ENCODE measurements at places on chromosomes 3 and 15.

DNA sequence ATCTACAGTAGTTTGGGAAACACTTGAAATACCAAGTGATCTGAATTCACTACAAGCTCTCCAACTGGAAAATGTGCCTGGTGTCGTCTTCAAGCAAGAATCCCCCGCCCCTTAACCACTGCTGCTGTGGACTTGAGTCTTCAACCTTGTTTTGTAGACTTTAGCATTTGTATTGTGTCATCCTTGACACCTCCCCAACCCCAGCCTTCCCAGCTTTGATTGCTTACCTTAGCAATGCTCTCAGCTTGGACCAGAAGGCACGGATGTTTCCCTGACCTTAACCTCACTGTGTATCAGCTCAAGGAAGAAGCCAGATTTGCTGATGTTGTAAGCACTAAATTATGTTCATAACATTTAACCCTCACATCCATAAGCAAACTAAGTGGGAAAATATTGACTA is 146.4 kb downstream of the IGF1R start:
- no peak for DNase-seq

GRCh38 chr3:24622138-24622537 is 127.5 kb upstream of the THRB start:
- DNase-seq, result no peak

- no peak for DNase-seq
Measured at GRCh38 chr3:86801921-86802320, 189.0 kb downstream of the VGLL3 start.

GRCh38 chr15:64571857-64572291 is 111.5 kb downstream of the ZNF609 start:
- no peak for DNase-seq

DNA sequence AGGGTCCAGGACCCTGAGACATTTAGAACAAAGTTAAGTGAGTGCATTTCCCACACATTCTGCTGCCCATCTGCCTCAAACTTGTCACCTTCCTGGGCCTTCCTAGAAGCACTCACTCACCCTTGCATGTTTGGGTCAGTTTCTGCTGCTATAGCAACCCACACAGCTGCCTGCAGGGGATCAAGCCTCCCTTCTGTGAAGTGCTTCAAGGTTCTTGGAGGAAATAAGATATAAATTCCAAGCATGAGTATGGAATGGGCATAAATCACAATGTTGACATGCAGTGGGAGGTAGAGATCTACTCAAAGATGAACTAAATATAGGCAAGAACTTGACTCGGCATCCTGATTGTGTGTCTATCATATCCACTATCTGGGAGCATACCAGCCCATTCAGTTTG is 140.4 kb downstream of the SLC9A9 start:
- DNase-seq, result no peak

- no peak for DNase-seq
Measured at GRCh38 chr3:8532251-8532871, 30.7 kb downstream of the LMCD1 start.

- DNase-seq, result peak; percentile 75
Measured at GRCh38 chr3:115814778-115815380, 191.6 kb downstream of the GAP43 start.

- DNase-seq, result no peak
Measured at GRCh38 chr3:13301286-13301987, 118.7 kb downstream of the NUP210 start.

- DNase-seq, result no peak
Measured at GRCh38 chr3:52036829-52037228, 19.5 kb downstream of the DUSP7 start.

GRCh38 chr3:147160984-147161383 is 245.4 kb downstream of the ZIC4 start:
- DNase-seq, result no peak

DNA sequence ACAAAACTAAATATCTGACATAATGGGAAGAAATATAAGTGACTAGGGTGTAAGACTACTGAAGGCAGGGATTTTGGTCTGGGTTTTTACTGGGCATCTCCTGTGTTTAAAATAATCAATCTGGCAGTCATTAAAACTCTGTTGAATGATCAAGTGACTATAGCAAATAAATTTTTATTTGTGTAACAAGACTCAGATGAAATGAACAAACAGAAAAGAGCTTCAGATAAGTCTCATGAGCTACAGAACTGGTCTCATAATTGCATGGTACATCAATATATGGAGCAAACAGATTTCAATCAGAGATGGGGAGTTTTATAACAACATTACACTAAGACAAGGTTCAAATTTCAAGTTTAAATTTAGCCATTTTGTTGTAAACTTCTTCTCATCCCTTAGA is 372.5 kb downstream of the PLCL2 start:
- DNase-seq, result no peak

- no peak for DNase-seq
Measured at GRCh38 chr3:134928819-134929218, 133.8 kb downstream of the EPHB1 start.

DNA sequence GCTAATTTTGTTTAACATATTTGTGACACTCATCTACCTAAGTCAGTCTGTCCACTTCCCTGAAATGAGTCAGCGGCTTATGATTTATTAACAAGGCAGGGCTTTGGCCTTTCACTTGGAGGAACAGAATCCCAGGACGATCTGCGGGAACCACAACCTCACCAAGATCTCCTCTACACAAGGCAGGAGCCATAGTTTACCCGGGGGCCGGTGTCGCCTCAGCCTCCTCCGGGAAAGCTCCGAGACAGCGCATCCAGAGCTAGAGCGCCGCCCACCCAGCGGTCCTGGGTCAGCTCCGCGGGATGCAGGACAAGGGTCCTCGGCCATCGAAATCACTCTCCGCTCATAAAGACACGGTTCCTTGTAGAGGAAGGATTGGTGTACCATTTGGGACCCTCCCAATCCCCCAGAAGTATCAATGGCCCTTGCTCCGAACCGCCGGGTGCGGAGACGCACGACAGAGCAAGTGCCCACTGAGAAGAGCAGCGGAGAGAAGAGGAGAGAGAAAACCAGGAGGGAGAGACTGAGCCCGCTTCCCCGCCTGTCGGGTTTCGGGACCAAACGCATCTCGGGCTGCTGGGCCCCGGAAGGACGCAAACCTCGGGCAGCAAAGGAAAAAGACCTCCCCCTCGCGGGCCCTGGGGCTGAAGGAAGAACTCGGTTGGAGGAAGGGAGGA is 13.1 kb upstream of the ALCAM start:
- no peak for DNase-seq

DNA sequence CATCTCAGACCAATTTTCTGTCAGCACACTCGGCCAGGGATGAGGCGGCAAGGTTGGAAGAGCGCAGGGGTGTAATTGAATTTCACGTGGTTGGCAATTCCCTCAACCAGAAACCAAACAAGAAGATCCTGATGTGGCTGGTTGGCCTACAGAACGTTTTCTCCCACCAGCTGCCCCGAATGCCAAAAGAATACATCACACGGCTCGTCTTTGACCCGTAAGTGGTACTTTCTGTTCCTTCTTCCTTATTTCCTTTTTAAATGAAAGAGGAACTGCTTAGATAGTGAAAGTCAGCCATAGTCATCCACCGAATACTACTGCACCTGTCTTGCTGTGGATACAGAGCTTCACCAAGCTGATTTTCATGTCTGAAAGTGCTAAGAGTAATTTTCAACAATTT is 60.1 kb downstream of the SGO1 start:
- no peak for DNase-seq

GRCh38 chr3:72102112-72102616 is 317.2 kb upstream of the PROK2 start:
- DNase-seq, result no peak

DNA sequence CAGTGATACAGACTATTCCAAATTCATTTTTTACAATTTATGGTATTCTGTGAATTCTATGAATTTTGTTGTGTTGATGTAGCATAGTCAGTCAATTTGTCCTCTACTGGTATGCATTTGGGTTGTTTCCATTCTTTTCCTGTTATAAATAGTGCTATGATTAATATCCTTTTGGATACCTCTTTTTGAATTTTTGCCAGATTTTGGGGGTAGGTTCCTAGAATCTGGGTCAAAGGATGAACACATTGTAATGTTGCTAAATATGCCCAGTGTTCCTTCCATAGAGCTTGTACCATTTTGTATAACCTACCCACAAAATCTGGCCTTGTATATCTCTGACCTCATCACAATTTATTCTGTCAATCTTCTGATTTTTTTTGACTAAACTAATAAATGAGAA is 44.4 kb upstream of the C3orf38 start:
- no peak for DNase-seq

- no peak for DNase-seq
Measured at GRCh38 chr3:116473602-116474001, 28.3 kb upstream of the LSAMP start.

- DNase-seq, result no peak
Measured at GRCh38 chr15:36361351-36361870, 218.0 kb upstream of the CDIN1 start.

GRCh38 chr3:143084856-143085731 is 34.5 kb upstream of the CHST2 start:
- DNase-seq, result no peak

- no peak for DNase-seq
Measured at GRCh38 chr15:84611631-84612030, 10.8 kb downstream of the ZSCAN2 start.

DNA sequence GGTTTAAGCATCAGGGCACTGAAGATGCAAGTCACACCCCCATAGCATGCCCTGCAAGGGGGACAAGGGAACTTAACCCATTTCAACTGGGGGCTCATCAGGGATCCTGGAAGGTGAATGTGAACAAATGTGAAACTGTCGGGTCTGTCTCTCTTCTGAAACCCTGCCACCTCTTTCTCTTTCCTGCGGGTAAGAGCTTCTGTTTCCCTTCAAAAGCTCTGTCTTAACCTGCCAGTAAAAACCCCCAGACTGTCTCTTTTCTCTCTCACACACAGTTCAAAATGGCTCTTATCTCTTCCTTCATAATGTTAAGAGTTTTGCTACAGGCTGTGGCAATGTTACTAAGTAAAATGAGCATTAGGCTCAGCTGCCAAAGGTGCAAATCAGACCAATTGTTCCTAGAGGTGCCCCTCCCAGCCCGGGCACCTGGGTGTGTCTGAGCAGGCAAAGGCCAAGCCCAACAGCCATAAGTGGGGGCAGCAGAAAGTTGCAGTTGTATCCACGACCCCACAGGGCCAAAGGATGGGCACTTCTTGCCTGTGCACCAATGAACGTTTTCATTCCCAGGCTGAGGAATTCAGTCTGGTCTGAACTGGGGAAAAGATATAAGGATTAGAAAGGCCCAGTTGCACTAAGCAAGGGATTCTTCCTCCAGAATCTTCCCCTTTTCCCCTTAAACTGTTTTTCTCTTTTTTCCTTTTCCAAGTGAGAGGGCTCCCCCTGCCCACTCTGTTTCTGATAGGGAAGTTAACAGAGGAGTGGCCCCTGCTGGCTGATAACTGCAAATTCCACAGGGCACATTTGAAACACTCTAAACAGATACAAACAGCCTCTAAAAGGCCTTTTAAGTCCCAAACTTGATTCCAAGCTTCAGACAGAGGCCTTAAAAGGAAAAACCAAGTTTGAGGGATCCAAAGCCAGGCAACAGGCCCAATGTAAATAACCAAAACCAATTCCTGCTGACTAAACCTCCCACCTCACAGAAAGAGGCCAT is 113.8 kb upstream of the EPHA6 start:
- no peak for DNase-seq

DNA sequence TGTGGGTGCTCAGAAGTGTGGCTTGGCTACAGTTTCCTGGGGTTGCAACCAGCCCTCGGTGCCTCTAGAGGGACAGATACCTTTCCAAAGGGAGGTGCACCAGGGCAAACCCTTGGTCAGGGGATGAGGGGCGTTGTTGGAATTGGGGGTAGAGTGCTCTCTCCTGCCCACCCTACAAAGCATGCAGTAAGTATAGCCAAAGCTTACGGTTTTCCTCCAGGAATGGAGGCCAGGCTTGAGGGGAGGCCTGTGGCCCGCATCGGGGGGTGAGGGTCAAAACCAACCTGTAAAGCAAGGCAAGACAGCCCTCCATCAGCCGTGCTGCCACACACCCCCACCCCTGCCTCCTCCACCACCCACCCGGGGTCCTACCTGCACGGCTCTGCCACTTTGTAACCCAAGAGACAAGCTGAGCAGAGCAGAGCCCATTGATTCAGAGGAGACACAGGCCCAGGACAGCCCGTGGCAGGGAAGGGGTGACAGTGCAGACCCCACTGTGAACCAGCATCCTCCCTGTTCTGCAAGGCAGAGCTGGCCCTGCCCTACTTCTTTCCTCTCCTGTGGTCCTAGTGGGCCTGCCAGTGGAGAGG is 41.5 kb downstream of the TLE3 start:
- DNase-seq, result no peak

DNA sequence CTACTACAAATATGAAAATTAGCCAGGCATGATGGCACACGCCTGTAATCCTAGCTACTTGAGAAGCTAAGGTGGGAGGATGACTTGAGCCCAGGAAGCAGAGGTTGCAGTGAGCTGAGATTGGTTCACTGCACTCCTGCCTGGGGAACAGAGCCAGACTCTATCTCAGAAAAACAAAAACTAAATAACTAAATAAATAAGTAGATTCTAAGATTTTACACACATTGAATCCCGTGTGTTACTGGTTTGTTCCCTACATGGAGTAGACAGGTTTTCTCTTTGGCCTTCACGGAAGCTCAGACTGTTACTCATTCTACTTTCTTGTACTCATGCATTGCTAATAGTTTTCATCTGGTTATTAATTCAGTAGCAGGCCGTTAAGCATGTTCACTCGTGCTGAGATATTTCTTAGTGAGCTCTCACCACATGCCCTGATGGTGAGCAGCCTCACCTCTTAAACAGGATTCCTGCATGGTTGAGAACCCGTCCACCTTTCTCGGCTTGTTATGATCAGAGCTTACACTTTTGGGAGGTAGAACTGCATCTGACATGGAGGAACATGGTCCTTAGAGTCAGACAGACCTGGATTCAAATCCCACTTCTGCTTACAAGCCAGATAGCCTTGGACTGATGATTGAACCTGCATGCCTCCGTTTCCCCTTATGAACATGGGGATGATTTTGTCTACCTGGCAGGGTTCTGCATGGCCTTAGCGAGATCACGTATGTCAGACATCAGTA is 49.1 kb downstream of the CMTM7 start:
- DNase-seq, result no peak

GRCh38 chr3:48435774-48436476 is 4.0 kb downstream of the CCDC51 start:
- peak; percentile 19 for DNase-seq

- DNase-seq, result no peak
Measured at GRCh38 chr3:101931081-101931480, 81.8 kb downstream of the NFKBIZ start.

- DNase-seq, result no peak
Measured at GRCh38 chr3:185715091-185715490, 109.8 kb downstream of the IGF2BP2 start.

DNA sequence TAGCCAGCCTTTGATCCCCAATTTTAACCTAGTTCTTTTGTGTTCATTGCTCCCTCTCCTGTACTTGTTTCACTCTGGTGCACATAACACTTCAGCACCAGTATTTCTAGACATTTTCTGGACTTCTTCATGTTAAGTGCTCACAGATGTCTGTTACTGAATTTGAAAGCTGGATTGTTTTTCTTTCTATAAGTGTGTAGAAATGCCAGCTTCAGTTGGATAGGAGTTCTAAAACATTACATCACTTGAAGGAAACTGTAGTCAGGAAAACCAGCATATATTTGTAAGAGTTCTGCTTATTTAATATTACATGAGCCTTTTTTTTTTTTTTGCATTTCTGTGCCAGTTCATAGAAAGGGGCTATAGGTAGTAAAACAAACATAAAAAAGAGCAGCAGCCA is 21.6 kb downstream of the QTRT2 start:
- no peak for DNase-seq

- no peak for DNase-seq
Measured at GRCh38 chr3:189927975-189928895, 192.5 kb downstream of the P3H2 start.

GRCh38 chr3:178270838-178271237 is 265.4 kb upstream of the KCNMB2 start:
- DNase-seq, result no peak

- no peak for DNase-seq
Measured at GRCh38 chr15:93250950-93251349, 161.9 kb upstream of the RGMA start.
